ENCODE measurements at places on chromosomes 1 and 21.

GRCh38 chr1:178339834-178340233 lies 156.9 kb downstream of the CLEC20A start:
- no peak for DNase-seq

GRCh38 chr1:156656806-156657740 lies 15.2 kb downstream of the BCAN start:
- DNase-seq = peak; percentile 59

DNA sequence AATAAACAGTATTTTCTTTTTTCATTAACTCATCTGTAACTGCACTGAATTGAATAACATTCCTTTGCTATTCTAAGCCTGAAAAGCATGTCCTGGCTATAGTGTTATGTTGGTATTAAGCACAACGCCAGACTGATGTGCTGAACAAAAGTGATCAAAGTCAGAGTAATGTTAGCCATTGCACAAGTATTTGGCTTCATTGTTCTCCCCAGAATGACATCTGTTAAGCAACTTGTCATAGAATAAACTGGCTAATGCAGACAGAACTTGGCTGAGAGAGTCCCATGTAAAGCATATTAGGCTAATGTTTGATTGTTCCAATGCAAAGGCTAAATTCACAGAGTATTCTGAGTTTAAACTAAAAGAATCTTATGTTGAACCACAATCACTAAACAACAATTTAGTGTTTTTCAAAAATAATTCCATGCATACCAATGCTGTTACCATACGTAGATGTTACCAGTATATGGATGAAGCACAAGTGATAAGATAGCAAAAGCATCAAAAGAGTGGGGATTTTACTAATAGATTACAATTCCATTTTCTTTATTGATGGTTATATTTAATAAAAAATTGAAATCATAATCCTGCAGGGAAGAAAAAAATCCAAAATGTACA lies 235.3 kb upstream of the DMRTA2 start:
- DNase-seq = no peak

DNA sequence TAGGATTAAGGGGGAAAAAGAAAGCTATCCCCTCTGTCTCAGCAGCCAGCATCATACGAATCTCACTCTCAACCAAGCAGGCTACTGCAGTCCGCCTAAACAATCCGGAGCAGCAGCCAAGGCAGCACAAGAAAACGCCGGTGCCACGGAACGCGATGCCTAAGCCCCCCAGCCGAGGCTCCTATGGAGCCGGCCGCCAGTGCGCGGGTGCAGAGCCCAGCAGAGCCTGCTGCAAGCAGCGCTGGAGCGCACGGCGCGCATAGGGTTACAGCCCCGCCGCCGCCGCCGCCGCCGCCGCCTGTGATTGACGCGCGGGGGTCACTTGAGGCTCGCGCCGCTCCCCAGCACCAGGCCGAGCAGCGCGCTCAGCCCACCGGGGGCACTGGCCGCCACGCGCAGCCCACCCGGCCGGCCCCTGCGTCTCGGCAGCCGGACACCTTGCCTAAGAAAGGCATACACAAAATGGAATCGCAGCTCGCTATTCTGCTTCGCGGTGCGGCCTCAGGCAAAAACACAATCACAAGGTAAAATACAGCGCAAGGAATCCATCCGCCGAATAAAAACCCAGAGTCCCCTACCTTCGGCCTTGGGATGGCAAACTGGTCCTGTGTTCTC lies 780 bp downstream of the HIVEP3 start:
- DNase-seq = peak; percentile 51

DNA sequence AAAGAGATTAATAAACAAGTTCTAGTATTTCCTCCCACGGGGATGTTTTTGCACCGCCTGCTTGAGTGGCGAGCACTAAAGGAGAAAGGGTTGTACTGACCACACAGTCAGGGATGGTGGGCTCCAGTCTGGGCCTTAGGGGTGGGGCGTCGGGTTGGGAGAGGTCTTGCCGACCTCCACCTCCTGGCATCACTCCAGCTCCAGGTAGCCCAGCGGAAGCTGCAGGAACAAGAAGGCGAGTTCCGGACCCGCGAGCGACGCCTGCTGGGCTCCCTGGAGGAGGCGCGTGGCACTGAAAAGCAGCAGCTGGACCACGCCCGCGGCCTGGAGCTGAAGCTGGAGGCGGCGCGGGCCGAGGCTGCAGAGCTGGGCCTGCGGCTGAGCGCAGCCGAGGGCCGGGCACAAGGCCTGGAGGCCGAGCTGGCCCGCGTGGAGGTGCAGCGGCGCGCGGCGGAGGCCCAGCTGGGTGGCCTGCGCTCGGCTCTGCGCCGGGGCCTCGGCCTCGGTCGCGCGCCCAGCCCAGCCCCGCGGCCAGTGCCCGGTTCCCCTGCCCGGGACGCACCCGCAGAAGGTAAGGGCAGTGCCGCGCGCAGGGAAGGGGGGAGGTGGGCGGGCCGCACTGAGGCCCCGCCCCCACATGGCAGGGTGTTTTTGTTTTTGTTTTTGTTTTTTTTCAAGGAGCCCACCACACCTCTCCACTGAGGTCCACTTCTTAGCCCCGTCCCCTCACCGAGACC lies 19.7 kb downstream of the MFAP2 start:
- peak; percentile 35 for DNase-seq

GRCh38 chr1:171141688-171142415 lies 43.2 kb upstream of the FMO2 start:
- DNase-seq = peak; percentile 58

- DNase-seq = peak; percentile 19
Observed at GRCh38 chr1:228370941-228371740, 35.5 kb downstream of the TRIM11 start.

DNA sequence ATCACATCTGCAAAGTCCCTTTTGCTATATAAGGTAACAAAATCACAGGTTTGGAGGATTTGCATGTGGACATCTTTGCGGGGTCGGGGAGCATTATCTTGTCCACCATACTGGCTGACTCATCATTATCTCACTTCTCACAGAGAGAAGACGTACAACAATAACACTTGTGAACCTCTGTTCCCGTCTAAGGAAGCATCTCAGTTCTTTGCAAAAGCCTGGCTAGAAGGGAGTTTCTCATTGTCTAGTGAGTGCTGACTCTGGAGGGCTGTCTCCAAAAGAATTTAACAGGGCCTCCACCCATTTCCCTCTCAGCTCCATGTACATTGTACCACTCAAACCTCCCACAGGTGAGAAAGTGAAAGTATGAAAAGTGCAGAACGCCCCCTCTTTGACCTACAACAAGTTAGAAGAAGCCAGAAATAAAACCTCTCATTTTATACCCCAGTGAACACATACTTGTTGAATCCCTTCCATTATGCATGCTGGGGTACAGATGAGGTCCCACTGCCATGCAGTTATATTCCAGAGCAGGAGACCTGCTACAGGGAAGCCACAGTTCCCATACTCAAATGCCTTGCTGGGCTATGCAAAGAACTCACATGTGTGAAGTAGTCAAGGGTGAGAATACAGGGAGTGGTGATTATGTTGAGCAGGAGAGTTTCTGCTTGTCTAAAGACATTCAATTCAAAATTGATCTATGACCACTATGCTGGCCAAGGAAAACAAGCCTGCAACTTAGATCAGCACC lies 121.7 kb upstream of the PRDX6 start:
- DNase-seq = no peak

GRCh38 chr1:209768354-209768774 lies 12.5 kb downstream of the TRAF3IP3 start:
- no peak for DNase-seq

DNA sequence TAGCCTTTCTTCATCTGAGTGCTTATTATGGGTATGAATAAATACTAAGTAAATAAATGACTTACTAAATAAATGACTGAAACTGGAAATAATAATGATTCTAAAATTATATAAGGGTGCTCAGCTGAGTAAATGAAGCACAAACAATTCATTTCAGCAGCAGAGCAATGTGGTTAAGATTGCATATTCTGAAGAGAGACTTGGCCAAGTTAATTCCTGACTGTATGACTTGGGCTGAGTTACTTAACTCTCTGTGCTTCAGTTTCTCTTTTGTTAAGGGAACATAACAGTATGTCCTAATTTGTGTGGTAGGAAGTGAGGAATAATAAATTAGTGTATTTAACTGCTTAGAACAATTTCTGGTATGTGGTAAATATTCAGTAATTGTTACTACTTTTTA lies 19.1 kb downstream of the AGL start:
- no peak for DNase-seq

GRCh38 chr1:244710474-244711062 lies 57.6 kb downstream of the DESI2 start:
- DNase-seq = no peak

- DNase-seq = no peak
Observed at GRCh38 chr1:223765036-223765718, 52.8 kb downstream of the CAPN2 start.

GRCh38 chr1:220824031-220824989 lies 37.6 kb downstream of the MTARC1 start:
- DNase-seq = no peak

GRCh38 chr1:60185684-60186083 lies 112.1 kb upstream of the C1orf87 start:
- DNase-seq = no peak

- no peak for DNase-seq
Observed at GRCh38 chr1:238727670-238728069, 658.7 kb upstream of the CHRM3 start.

Measured in DMS79 treated with DMSO at 0.1 percent for 48 hours (cell line).